ENCODE measurements at places on chromosomes 5 and 9.

DNA sequence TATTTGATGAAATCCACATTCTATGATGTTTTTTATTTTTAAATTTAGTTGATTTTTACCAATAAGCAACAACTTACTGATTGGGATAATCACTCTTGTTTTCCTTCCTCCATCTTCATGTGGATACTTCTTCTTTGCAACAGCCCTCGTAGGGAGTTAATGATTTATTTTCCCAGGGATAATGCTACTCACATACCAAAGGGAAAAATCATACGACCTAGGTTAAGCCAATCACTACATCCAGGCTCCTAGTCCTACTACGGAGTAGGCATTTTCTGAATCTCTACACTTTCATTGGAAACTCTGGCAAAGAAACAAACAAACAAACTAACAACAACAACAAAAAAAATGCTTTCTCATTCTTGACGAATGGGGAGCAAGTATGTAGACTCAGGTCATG lies 663.4 kb downstream of the PTPRD start:
- DNase-seq = no peak

GRCh38 chr9:72911816-72912215 lies 41.0 kb downstream of the ALDH1A1 start:
- no peak for DNase-seq

DNA sequence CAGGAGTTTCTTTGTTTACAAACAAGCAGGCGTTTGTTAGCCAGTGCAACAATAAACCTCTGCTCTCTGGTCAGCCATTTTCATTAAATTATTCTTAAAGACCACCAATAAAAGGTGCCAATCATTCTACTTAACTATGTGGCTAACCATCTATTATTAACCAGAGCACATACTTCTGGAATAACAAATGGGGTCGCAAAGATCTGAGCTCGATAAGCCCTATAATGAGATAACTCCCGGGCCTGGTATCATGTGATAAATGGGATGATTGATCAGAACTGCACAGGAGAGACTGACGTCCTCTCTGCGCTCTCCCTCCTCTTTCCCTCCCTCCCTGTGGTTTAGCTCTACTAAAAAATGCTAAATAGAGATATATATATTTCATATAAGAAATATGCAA lies 488.2 kb downstream of the NTRK2 start:
- DNase-seq = no peak

DNA sequence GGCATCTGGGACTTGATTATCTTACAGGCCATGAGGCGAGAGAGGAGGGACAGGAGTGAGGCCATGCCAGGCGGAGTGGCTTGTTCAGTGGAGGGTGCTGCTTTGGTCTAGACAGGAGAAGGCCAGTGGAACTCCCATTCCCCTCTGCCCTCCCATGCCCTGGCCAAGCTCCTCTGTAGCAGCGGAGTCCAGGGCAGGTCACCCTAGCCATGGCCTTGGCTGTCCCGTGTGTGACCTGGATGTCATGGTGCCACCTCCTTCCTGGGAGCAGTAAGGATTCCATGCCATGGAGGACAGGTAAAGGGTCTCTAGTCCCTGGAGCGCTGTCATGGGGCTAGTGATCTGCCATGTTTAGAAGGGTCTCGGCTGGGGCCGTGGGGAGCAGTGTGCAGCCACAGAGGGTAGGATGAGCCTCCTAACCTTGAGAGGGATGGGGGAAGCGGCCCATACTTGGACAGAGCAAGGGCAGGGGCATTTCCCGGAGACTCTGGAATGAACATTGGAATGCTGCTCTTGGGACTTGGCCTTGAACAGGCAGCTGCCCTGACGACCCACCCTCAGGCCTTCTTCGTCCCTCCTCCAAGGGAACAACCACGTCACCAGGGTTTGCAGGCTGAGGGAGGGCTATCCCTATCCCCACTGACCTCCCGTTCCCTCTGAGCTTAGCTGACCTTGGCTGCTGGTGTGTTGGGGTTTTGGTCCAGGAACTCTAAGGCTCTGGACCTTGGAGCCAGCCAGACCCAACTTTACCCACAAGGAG lies 100.4 kb downstream of the DAB2IP start:
- no peak for DNase-seq

GRCh38 chr5:133389066-133389590 lies 223.2 kb downstream of the FSTL4 start:
- DNase-seq = no peak

- no peak for DNase-seq
These were observed 25.6 kb downstream of the ABL1 start for GRCh38 chr9:130860458-130861316.

GRCh38 chr5:131064669-131065371 lies 100.2 kb downstream of the HINT1 start:
- DNase-seq = no peak

- no peak for DNase-seq
These were observed 57.8 kb downstream of the MTRR start for GRCh38 chr5:7926720-7927119.

GRCh38 chr5:50738864-50739263 lies 72.4 kb downstream of the PARP8 start:
- DNase-seq = no peak

GRCh38 chr5:36792560-36793180 lies 83.9 kb upstream of the NIPBL start:
- DNase-seq = no peak

Measured in stimulated activated CD8-positive, alpha-beta memory T cell treated with anti-CD3 and anti-CD28 coated beads, Interleukin-15, amount 100 ng/mL, for 4 hours (primary cell).